ENCODE measurements at places on chromosomes 11 and 22.

- no peak for DNase-seq
These were observed 189.2 kb upstream of the TBCEL start for GRCh38 chr11:120834686-120835210.

GRCh38 chr11:77371646-77372045 is 70.2 kb upstream of the GDPD4 start:
- DNase-seq, result no peak

DNA sequence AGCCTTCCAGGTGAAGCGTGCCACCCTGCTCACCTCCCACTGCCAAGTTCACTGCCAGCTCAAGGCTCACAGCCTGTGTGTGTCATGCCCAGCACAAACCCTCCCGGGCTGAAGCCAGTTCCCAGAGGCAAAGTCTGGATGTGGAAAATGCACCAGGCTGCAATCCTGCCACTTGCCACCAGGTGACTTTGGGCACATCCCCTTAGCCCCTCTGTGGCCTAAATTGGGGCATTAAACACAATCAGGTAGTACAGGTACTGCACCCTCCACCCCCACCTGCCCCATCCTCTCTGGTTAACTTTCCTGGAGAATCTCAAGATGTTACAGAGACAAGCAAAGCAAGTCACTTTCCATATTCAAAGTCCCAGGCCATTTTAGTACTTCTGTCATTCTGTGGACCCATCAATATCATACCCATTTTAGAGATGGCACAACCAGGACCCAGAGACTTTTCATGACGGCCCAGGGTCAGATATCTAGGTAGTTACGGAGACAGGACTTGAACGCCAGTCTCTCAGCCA is 1.8 kb upstream of the RASD2 start:
- no peak for DNase-seq

DNA sequence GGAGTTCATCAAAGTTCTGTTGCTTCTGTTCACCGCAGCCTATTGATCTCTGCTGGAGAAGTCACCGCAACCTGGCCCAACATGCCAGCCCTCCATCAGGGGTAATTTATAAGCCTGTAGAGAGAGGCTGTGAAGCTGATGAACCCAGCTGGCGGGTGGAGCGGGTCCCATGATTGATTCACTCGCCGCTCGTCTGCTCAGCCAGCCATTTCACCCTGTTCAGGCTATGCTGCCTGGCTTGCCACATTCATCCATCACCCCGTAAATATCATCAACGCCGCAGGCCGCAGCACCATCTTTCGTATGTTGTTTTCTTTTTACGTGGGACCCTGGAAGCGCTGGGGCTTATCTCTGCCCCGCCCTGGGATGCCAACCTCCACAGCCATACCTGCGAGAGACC is 116.7 kb upstream of the OPCML start:
- DNase-seq, result no peak

GRCh38 chr11:119782006-119782738 is 53.2 kb upstream of the NECTIN1 start:
- DNase-seq, result no peak

- DNase-seq, result no peak
These were observed 24.6 kb upstream of the LRRC32 start for GRCh38 chr11:76695133-76695532.

DNA sequence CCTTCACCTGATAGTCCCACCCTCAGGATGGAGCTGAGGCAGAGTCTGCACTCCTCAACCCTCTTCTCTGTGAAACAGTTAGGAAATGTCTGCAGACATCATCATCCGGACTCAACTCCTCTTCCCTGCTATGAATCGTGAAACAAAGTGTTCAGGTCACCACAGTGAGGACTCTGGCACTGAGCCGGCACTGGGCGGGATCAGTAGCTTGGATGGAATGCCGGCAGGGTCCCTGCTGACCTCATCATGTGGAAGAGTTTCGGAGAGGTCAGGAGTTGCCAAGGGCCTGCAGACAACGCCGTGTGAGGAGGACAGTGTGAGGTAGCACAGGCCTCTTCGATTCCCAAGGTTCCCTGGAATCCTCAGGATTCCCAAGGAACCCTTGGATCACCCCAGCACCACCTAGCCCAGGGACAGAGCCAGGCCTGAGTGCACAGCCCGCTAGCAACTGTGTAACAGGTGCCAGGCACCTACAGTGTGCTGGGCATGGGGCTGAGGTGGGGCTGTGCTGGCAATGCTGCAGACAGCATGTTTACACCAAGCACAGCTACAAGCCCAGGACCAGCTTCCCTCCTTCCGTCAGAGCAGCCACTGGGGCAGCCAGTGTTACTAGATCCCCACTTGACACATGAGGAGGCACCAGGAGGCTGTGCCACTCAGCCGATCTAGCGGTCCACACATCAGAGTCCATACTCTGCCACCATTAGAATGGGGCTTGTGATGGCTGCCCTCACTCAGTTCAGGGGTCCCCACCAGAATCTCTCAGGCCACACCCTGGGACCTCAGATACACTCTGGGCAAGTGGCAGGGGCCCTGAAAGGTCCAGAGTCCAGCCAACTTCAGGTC is 693 bp upstream of the LINC01488 start:
- DNase-seq, result no peak

- DNase-seq, result no peak
These were observed 13.6 kb downstream of the IPO7 start for GRCh38 chr11:9397746-9398680.

- no peak for DNase-seq
These were observed 6.1 kb downstream of the IFITM10 start for GRCh38 chr11:1744137-1744886.

- peak; percentile 63 for DNase-seq
These were observed 63.5 kb upstream of the CAPRIN1 start for GRCh38 chr11:33987975-33988580.

- no peak for DNase-seq
These were observed 8.9 kb downstream of the SEC14L2 start for GRCh38 chr22:30405731-30406130.

DNA sequence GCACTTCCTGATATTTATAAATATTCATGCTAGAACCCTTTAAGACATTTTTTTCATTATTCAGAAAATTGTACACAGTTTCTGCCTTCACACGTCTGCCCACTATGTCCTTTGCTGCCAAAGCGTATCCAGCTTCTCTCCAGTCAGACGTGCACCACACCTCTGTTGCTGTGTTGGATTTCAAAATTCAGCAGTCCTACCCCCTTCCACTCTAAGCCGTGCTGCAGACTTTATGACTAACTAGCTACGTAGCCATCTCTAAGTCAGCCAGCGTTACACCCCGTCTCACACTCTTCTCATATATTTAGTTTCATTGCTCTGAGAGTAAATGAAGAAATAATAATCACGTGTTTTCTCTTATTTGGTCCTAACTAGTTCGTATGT is 28.2 kb upstream of the OPCML start:
- no peak for DNase-seq

DNA sequence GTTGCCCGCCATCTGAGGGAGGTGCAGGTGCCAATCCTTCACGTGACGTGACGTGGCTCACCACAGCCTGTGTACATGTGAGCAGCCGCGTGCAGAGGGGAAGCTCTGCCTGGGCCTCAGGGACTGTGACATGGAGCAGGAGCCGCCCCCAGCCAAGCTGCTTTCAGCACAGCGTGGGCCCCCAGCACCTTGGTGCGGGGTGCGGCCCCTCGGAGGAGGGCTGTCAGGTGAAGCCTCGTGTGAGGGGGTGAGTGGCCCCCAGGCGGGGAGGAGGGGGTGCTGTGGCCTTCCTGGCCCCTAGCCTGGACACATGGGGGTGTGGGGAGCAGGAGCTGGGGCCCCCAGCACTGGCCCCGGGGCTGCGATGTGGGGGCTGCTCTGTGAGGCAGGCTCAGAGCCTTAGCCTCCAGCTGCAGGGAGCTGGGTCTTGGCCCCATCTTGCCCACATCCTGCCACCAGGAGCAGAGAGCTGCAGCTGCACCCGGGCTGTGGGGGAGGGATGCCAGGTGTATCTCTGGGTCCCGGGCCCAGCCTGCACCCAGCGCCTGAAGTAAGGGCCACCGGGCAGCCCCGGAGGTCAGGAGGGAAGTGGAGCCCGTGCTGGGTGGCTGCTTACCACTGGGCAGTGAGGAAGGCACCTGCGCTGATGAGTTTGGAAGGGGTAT is at the start of gene ADORA2A:
Gene ADORA2A, plus strand, starts transcription at position 100 of the 665 bp plus-strand sequence. CDS start 5,806 bp downstream, outside the sequence.
- DNase-seq, result no peak

DNA sequence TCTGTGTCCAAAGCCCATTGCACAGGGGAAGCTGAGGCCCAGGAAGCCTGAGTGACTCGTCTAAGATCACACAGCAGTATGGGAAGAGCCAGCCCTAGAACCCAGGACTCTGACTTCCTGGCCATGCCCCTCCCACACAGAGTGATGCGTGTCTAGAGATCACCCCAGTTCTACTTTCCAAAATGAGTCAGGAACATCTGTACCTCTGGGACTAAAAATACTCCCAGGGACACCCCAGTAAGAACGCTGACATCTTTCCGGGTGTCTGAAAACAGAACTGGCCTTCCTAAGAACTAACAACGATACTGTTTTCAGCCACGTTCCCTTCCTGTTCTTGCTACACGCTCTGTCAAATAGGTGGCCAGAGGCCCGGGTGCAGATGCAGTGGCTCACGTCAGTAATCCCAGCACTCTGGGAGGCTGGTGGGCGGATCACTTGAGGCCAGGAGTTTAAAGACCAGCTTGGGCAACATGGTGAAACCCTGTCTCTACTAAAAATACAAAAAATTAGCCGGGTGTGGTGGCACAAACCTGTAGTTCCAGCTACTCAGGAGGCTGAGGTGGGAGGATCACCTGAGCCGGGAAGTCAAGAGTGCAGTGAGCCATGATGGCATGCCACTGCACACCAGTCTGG is 21.7 kb upstream of the PDGFB start:
- DNase-seq, result peak; percentile 92

DNA sequence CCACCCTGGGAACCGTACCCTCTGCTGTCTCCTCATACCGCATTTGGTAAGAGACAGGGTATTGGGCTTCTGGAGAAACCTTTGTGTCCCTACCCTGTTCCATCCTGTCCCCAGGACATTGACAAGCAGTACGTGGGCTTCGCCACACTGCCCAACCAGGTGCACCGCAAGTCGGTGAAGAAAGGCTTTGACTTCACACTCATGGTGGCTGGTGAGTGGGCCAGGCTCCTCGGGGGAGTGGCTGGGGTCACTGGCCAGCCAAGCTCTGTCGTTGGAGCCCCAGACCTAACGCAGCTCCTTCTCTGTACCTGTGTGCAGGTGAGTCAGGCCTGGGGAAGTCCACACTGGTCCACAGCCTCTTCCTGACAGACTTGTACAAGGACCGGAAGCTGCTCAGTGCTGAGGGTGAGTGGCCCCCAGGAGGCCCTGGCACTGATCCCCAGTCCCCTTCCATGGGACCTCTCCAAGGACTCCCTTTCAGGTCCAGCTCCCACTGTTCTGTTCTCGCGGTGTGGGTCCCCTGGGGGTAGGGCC is 3.8 kb upstream of the GP1BB start:
- DNase-seq, result no peak

DNA sequence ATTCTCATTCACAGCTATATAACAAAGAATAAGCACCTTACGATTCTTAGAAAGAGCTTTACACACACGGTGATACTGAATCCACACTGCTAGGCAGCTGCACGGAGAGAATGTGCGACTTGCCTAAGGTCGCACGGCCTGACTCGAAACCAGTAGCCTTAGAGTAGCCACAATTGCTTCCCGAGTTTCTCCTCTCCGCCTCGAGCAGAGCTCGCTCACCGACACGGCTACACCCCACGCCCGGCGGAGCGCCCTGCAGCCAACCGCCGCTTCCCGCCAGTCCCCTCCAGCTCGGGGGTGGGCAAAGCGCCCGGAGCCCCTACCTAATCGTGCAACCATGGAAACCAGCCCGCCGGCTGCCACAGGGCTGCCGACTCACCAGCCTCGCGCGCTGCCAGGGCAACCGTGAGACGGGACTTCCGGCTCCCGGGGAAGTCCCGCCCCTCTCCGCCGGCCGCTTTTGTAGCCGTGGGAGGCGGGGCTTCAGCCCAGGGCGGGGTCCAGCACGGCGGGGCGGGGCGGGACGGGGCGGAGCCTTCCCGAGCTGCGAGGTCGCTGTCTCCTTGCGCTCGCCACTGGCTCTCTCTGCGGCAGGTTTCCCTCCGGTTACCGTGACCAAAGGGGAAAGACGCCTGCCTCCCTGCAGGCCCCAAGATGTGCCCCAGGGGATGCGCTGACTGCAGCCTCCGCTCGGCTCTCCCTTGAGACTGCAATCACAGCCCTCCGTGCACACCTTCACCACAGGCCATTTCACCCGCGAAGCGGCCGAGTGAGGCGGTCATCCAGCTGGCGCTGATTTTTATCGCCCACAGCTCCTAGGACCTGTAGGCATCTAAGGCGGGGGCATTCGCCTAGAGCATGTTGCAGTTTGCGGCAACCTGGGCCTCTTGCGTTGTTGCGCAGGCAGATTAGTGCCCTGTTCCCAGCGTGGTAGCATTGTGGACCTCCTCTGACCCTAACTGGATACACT is 1.1 kb downstream of the BSCL2 start:
- DNase-seq, result peak; percentile 88

- no peak for DNase-seq
These were observed 5.9 kb upstream of the SYCE3 start for GRCh38 chr22:50568626-50569025.

GRCh38 chr22:37849089-37849751 is at the start of gene EIF3L:
Gene EIF3L (plus strand): TSS chr22:37849419. CDS start chr22:37849450, 31 bp downstream.
- DNase-seq, result peak; percentile 91

- DNase-seq, result no peak
These were observed 5.1 kb downstream of the RSF1 start for GRCh38 chr11:77815459-77815858.

GRCh38 chr11:75302371-75302770 is 49.1 kb downstream of the ARRB1 start:
- DNase-seq, result no peak

DNA sequence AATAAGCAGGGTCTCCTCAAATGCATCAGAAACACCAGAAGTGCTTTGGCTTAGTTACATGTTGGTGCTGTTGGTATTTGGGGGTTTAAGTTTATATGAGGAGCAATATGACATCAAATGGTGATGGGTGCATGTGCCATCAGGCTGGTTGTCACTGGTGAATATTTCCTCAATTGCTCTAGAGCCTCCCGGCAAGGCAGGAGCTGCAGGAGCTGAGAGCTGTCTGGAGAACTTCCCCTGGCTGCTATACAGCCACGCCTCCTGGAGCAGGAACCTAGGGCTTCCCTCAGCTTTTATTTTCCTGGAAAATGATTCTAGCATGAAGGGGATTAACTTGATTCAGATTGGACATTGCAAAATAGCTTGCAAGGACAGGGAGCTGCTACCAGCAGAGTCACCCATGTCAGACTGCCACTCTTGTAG is 15.8 kb downstream of the IGLL5 start:
- no peak for DNase-seq

- peak; percentile 84 for DNase-seq
These were observed 15.8 kb downstream of the DGKZ start for GRCh38 chr11:46363031-46363407.

DNA sequence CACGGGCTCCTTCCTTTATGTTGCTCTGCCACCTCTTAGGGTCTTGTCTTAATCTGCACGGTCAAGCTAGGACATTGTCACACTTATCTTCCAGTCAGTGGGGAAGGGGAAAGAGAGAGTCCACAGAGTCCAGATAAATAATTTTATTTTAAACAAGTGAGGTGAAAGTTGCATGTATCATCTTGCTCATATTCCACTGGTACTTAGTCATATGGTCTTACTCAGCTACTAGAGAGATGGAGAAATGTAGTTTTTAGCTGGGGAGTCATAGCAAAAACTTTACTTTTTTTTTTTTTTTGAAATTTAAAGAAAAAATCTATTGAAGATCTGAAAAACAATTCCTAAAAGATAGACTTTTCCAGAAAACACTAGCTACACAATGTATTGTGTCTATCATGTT is 29.0 kb downstream of the PDE3B start:
- no peak for DNase-seq

- peak; percentile 9 for DNase-seq
These were observed 17.2 kb downstream of the CLDN25 start for GRCh38 chr11:113796663-113797259.

- no peak for DNase-seq
These were observed 45.1 kb upstream of the LMO2 start for GRCh38 chr11:33936725-33937604.

- DNase-seq, result no peak
These were observed 11.2 kb downstream of the KCNQ1OT1 start for GRCh38 chr11:2688381-2689231.
